ENCODE measurements at places on chromosomes 3 and 15.
A peak's percentile ranks its signal among the peaks of the same experiment; 100 is the strongest.

DNA sequence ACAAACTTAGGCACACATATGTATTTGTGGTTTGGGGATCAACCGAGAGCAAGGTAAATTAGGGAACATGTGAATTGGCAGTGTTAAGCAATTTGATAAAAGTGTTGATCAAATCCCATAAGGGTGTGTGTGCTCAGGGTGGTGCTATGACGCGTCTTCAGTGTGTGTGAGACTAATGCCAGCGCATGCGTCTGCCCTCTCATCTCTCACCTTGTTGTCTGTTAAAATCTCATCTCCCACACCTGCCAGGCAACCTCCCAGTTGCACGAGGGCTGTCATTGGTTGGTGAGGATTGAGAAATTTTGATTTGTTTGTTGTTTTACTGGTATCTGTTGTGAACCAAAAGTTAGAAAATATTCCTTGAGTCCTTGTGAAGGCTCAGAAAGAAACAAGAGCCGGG lies 137.2 kb upstream of the ICE2 start:
- DNase-seq, result no peak

- DNase-seq, result no peak
Measured at GRCh38 chr15:36186376-36186775, 393.1 kb upstream of the CDIN1 start.

GRCh38 chr3:16146015-16146730 lies 28.3 kb upstream of the GALNT15 start:
- DNase-seq, result no peak

GRCh38 chr15:50244959-50245624 lies 20.4 kb downstream of the HDC start:
- no peak for DNase-seq

DNA sequence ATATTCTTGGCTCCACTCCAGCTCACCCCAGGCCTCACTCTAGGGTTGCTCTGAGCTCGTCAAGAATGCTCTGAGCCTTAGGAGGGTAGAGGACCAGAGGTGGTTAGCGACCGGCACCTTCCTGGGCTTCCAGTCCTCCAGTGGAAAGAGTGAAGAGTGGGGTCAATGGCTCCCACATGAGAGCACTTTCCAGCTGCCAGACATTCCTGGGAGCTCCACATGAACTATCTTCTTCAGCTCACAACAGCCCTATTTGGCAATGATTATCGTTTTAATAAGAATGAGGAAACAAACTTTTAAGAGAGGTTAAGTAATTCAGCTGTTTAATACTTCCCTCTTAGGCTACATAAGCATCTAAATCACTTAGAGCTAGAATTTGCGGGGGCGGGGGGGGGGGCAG lies 139.3 kb downstream of the STT3B start:
- no peak for DNase-seq

DNA sequence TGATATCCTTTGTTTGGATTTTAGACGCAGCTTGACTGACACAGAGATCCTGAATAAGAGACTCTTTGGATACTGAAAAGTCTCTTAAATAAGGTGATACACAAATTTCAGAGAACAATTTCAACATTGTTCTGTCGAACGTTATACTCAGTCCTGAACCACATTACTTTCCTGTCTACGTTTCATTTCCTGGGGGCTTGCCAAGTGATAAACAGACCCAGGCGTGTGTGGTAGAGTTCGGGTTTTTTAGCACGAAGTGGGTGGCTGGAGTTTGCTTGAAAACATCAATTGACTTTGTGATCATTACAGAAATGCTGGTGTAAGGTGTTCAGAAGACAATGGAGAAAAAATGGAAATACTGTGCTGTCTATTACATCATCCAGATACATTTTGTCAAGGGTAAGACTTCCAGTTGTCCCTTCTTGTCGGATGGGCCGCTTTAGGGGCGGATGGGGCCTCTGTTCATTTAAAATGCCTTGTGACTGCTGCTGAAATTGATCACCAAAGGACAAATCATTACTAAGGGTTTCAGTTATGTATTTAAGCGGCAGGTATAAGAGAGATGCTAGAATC lies at the start of gene CD96:
Gene CD96 (plus strand): TSS at position 287 of the 573 bp plus-strand sequence. CDS start 52 bp downstream, at position 339.
- peak; percentile 32 for DNase-seq

DNA sequence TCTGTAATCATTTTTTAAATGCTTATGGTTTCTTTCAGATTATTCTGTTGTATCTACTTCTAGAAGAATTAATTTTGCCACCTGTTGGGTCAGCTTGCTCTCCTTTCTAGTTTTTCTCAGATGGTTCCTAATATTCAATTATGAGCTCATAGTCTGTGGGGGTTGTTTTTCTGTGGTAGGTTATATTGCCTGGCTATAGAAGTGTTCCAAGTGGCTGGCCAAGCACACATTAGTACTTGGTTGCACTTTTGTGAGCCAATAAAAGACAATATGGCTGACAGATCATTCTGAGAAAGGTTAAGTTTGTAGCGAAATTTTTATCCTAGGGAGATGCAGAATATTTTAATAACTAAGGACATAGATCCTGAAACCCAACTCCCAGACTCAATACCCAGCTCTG lies 31.8 kb upstream of the FSIP1 start:
- DNase-seq, result no peak

DNA sequence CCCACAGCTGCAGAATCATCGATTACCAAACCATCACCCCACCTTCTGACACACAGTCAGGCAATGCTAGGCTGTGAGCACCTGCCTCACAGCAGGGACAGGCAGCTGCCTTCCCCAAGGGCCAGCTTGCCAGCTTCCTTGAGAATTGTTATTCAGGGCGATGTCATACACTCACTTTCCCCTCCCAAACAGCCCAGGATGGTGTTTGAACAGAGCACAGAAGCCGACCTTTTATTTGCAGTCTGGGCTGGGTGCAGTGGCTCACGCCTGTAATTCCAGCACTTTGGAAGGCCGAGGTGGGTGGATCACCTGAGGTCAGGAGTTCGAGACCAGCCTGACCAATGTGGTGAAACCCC lies 84.5 kb upstream of the HERC1 start:
- DNase-seq, result no peak

- no peak for DNase-seq
Measured at GRCh38 chr15:83062768-83063180, 4.3 kb downstream of the BTBD1 start.

GRCh38 chr15:84982301-84982920 lies 755 bp downstream of the PDE8A start:
- peak; percentile 36 for DNase-seq

DNA sequence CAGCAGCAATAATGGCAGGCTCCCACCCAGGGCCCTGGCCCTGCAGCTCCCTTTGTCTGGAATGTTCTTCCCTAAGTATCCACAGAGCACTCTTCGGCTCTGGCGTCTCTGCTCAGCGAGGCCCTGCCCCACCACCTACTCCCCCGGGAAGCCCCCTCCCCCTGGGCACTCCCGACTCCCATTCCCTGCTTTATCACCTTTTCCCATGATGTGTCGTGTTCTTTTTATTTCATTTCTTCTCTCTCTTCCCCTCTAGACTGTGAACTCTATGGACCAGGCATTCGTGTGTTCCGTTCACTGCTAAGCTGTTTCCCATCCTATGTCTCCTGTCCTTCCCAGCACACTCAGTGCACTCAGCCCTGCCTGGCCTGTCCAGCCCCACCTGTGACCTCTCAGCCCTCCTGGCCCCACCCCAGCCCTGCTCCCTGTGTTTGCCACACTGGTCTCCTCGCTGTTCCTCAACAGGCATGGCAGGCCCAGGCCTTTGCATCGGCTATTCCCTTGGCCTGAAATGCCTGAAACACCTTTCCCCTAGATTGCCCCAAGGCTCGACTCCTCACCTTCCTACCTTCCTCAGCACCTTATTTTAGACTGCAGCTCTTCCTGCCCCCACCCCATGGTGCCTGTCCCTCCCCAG lies 107.4 kb downstream of the TPRA1 start:
- no peak for DNase-seq

- no peak for DNase-seq
Measured at GRCh38 chr15:78616506-78616905, 4.3 kb downstream of the CHRNA3 start.

GRCh38 chr15:101613130-101614000 lies 38.8 kb downstream of the TM2D3 start:
- no peak for DNase-seq

- no peak for DNase-seq
Measured at GRCh38 chr3:52453496-52454249, at the start of gene TNNC1. TSS of gene TNNC1 (minus strand) at chr3:52454041. CDS start at chr3:52454015, 26 bp downstream.

DNA sequence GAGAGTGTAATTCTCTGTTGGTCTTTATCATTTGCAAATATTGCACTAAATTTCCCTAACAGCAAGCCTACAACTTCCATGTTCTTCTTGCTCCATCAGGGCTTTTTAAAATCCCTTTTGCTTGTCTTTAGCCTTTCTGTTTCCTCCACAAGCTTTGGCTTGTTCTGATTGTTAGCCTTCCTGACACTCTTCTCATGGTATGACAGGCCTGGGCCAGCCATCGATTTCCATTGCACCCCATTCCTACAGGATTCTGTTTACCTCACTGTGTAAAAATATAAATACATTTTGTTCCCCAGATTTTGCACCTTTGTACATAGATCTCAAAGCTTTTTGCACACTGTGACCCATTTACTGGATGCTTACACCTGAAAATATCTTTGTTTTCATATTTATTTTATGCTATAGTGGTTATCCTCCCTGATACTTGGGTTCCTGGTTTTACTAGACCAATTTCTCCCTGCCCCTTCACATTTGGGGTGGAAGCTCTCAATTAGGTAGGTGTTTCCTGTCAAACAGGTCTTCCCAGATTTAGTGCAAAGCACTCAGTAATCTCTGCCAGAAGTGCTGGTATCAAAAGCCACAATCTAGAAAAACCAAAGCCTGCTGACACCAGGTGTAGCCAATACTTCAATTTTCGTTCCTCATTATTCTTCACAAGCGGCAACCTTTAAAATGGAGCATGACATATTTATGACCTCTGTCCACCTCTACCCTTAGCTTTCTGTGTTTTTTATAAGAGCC lies 57.9 kb upstream of the PPP2R3A start:
- no peak for DNase-seq

GRCh38 chr3:169579116-169579710 lies 84.3 kb downstream of the MECOM start:
- no peak for DNase-seq

GRCh38 chr15:52764731-52765130 lies 25.4 kb downstream of the ONECUT1 start:
- DNase-seq, result no peak
